Osteoblast (primary cell): ENCODE measurements at places on chromosomes 5 and 9. TPM values are rescaled to one million over a fixed set of nuclear protein-coding genes. Genes with fewer than 3 reads are reported as not detected.

The PLCXD3 gene
- 0.36 TPM in 1 of 2 replicates, not detected in the other for total RNA-seq

The OR1J2 gene
- total RNA-seq, result 0.29 TPM in 1 of 2 replicates, not detected in the other

The TRPM6 gene
- total RNA-seq, result under 0.01 and 0.29 TPM in 2 replicates

The ARHGEF28 gene
- 56.9 and 64.4 TPM in 2 replicates for total RNA-seq

The FOXI1 gene
- not detected in 2 replicates for total RNA-seq

- no peak overlapping the region for H3K27ac ChIP-seq
- DNase-seq, result no peak
- H3K36me3 ChIP-seq, result no peaks in the 10 kb centered on the region
- no peaks in the 10 kb centered on the region for H3K4me1 ChIP-seq
- no peak overlapping the region for H3K4me3 ChIP-seq
These were observed 288.9 kb upstream of the VLDLR start for GRCh38 chr9:2332663-2333062.

- DNase-seq, result peak; percentile 55
- no peak overlapping the region for H3K27ac ChIP-seq
- H3K4me1 ChIP-seq, result no peaks in the 10 kb centered on the region
- H3K27me3 ChIP-seq, result peaks cover 3% of the 10 kb centered on the region
- H3K4me3 ChIP-seq, result no peak overlapping the region
These were observed 21.6 kb downstream of the DAB2IP start for GRCh38 chr9:121672986-121673385.

GRCh38 chr5:9533562-9534364 is 12.1 kb downstream of the SEMA5A start:
- H3K4me1 ChIP-seq, result peaks cover 6% of the 10 kb centered on the region
- no peak for DNase-seq
- no peaks in the 10 kb centered on the region for H3K27me3 ChIP-seq
- peak overlapping the region; percentile 45 for H3K27ac ChIP-seq
- H3K4me3 ChIP-seq, result no peak overlapping the region

- H3K27me3 ChIP-seq, result no peaks in the 10 kb centered on the region
- H3K4me1 ChIP-seq, result peaks cover 19% of the 10 kb centered on the region
- no peak overlapping the region for H3K4me3 ChIP-seq
These were observed 65.4 kb downstream of the ZNF618 start for GRCh38 chr9:113941526-113941925.

DNA sequence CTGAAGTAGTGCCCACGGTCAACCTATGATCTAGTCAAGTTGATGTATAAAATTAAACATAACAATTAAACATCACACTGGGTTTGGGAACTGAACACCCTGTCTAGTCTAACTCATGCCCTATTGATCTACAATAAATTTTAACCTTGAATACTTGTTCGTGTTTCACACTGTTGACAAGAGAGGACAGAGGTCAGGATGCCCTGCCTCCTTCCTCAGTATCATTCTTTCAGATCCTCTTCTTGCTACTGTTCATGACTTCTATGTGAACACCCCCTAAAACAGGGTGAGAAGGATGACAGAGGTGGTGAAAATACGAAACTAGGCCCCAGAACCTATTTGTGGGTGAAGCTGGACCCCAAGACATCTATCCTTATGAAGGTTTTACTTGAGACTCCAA is 8.1 kb upstream of the MAT2B start:
- peaks cover 4% of the 10 kb centered on the region for H3K4me1 ChIP-seq
- no peak for DNase-seq
- H3K36me3 ChIP-seq, result no peaks in the 10 kb centered on the region
- no peak overlapping the region for H3K4me3 ChIP-seq
- no peak overlapping the region for H3K27ac ChIP-seq

- no peak for DNase-seq
- peak overlapping the region; percentile 66 for H3K27ac ChIP-seq
- H3K4me3 ChIP-seq, result peak overlapping the region; percentile 81
- peaks cover 2% of the 10 kb centered on the region for H3K36me3 ChIP-seq
These were observed 570 bp downstream of the CREBRF start for GRCh38 chr5:173056783-173057061.

DNA sequence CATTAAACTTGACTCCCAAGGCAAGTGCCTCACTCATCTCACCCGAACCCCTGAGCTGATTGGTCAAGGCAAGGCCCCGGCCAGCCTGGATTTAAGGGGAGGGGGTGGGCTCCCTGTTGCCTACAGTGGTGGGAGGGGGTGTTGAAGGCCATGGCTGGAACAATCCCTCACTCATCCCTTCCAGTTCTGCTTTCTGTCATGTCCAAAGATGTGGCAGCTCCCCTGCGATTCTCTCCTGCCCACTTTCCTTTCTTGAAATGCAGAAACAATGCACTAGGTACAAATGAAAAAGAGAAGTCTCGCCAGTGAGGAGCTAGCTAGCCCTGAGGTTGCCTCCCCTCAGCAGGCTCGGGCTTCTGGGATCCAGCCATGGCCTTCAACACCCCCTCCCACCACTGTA is 240.9 kb downstream of the SYK start:
- no peaks in the 10 kb centered on the region for H3K27me3 ChIP-seq
- H3K36me3 ChIP-seq, result no peaks in the 10 kb centered on the region
- H3K27ac ChIP-seq, result no peak overlapping the region
- peaks cover 16% of the 10 kb centered on the region for H3K4me1 ChIP-seq

- H3K4me1 ChIP-seq, result no peaks in the 10 kb centered on the region
- no peaks in the 10 kb centered on the region for H3K36me3 ChIP-seq
- no peaks in the 10 kb centered on the region for H3K27me3 ChIP-seq
- no peak overlapping the region for H3K27ac ChIP-seq
These were observed 25.6 kb upstream of the HMGCS1 start for GRCh38 chr5:43338862-43339261.
